ENCODE measurements at places on chromosomes 13 and 19.

DNA sequence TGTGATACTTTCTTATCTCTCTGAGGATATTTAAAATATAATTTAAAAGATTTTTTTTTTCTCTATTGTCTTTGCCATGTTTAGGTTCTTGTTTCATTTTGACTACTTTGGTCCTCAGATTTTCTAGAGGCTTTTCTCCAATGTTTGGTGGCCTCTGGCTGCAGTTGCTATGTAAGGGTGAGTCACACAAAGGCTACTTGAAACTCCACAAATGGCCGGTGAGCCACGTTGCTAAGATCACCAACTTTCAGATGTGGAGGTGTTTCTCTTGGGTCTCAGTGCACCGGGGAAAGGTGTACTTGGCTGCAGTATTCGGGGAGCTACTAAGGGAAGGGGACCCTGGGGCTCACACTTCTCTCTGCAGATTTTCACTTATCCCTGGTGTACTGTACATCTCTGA lies 248.1 kb downstream of the HS6ST3 start:
- no peak for DNase-seq

GRCh38 chr13:88472316-88472715 lies 801.1 kb downstream of the SLITRK5 start:
- no peak for DNase-seq

DNA sequence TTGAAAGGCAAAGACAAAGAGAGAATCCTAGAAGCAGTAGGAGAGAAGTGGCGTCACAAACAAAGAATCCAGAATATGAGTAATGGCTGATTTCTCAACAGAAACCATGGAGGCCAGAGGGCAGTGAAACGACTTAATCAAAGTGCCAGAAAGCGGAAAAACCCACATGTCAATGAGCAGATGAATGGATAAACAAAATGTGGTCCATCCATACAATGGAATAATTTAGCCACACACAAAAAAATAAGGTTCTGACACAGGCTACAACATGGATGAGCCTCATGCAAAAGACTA lies 52.2 kb upstream of the RANBP3 start:
- no peak for DNase-seq

GRCh38 chr13:105184201-105184600 lies 1351.3 kb downstream of the EFNB2 start:
- no peak for DNase-seq

DNA sequence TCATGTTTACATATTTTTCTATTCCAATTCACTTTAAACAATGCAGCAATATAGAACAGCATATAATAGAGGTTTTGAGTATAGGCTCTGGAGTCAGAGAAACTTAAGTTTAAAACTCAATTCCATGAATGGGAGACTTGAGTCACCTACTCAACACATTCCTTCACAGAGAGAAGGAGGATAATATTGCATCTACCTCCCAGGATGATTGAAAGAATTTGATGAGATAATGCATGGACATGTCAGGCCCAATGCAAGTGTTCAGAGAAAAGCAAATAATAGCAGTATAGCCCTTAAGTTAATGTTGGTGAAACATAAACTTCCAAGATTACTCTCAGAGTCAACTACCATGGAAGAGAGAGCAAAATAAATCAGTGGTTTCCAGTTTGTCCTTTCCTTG lies 170.2 kb downstream of the DCLK1 start:
- DNase-seq: no peak

- no peak for DNase-seq
Observed at GRCh38 chr19:17294051-17294891, 9.0 kb downstream of the ABHD8 start.

GRCh38 chr13:100525453-100526317 lies 62.9 kb downstream of the GGACT start:
- DNase-seq: no peak

GRCh38 chr13:95137096-95137495 lies 164.2 kb downstream of the ABCC4 start:
- no peak for DNase-seq

- DNase-seq: no peak
Observed at GRCh38 chr19:11496391-11497163, 9.1 kb downstream of the ZNF653 start.

DNA sequence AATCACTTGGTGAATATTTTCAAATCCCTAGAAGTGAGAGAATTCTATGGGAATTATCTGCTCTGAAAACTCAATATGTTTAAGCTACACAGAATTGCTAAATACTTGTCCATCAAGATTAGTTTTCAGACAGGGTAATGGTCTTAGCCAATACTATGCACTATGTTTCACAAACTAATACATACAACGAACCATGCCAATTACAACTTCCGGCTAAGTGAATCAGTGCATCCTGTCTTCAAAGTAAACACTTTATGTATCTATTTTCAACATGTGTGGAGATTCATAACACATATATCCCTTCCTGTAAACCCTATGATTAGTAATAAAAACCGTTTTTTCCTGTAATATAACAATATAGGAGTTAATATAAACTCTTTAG lies 181.5 kb downstream of the POSTN start:
- no peak for DNase-seq

DNA sequence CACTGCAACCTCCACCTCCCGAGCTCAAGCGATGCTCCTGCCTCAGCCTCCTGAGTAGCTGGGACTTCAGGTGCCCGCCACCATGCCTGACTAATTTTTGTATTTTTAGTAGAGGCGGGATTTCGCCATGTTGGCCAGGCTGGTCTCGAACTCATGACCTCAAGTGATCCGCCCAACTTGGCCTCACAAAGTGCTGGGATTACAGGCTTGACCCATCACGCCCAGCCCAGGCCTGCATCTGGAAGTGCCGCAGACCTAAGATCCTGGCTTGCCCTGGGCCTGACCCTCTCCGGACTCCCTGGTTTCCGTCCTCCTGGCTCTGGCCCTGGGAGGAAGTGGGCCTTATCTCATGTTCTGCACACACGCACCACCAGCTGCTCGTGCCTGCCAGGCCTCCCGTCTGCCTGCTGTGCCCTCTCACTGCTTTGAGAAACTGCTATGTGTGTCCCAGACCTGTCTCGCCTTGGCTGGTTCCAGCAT lies 4.7 kb upstream of the PTGIR start:
- no peak for DNase-seq

DNA sequence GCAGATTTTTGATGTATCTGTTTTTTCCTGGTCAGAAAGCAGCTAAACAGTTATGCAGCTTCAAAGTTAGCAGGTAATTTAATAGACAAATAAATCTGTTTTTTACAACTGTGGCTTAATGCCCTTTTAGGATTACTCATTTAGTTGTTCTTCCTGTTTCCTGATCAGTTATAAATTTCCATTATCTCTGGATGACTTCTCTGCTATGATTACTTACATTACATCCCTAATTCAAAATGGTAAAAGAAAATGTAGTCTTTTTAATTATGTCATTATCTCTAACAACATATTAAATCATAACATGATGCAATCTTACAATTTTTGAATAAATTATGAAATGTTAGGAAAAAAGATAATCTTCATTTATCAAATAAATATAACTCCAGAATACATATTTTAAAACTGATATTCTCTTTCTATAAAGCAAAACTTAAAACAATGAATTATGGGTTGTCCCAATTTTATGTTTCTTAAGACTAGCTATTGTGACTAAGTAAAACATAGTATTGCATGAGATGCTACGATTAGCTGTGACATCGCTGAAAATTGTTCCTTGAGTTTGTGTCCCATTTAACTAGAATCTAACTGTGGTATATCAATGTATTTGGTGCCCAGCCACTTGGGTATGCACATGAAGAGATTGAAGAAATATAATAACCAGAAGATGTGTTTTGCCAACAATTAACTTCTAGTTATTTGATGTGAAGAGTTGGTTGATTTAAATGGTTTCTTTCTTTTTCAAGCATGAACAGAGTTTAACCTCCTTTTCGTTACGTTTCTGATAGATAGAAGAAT lies 605.3 kb upstream of the SPRY2 start:
- DNase-seq: no peak

DNA sequence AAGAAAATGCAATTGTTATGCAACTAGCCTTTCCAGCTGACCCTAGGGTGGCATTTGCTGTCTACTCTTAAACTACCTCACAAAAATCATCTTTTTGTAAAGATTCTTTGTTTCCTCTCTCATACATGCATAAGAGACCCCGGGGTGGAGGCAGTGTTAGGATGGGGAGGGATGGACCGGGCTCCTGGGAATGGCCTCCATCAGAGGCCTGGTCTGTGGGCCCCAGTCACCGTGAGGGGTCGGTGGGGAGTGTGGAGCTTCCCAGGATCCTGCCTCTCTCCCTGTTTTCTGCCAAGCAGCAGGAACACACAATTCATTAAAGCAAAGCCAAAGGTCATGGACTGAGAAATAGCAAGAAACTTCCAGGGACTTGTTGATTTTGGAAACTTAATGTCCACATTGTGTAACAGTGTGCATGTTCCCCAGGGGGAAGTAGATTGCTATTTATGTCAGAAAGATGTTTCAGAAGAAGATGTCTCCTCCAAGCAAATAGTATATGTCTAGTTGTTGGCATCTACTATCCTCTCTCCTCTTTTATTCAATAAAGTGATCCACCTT lies 241.4 kb downstream of the ENOX1 start:
- DNase-seq: no peak

DNA sequence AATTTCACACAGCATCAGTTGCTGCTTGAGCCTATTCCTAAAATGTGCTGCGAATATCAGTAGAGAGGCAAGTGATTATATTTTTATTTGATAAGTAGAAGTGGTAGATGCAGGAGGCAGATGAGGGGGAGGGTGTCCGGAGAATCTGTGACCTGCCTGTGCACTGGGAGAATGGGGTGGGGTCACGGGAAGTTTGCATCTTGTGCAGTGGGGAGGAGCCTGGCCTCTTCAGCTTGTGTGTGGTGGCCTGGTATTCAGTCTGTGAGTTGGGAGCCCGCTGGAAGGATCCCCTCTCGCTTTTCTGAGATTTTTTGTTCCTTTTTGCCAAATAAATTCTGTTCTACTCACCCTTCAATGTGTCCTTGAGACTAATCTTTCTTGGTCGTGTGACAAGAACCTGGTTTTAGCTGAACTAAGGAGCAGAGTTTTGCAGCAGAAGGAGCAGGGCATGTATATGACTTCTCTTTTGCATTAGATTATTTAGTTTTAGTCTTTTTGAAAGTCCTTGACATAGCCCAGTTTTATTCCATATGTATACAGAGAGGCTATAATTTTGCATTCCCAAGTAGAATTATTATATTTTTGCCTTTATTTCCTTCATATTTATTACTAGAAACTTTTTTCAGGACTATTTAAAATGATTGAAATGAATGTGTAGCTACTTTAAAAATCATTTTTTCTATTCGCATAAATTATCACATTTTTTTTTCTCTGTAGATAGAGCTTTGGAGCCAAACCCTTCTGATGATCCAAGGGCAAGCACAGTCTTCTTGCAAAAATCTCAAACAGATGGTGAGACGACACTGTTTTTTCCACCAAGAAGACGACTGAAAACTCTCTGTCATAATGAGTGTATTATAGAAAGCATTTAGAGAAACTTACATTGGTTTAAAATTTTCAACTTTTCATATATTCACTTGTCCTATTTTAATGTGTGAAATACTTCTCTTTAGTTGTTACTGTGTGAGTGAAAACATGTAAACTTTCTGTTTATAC lies 1257.2 kb downstream of the UQCRFS1 start:
- no peak for DNase-seq

GRCh38 chr13:98348466-98349200 lies 171.6 kb upstream of the RNF113B start:
- no peak for DNase-seq

- no peak for DNase-seq
Observed at GRCh38 chr13:20799726-20800416, 26.1 kb upstream of the EEF1AKMT1 start.

All from dorsolateral prefrontal cortex (tissue), 122 donors.